ENCODE measurements at places on chromosomes 7 and 10.

GRCh38 chr10:85491652-85492051 is 874.9 kb downstream of the GRID1 start:
- no peak for DNase-seq

- no peak for DNase-seq
These were observed 192.5 kb downstream of the EBF3 start for GRCh38 chr10:129771576-129771975.

GRCh38 chr10:78985973-78986818 is 82.6 kb upstream of the ZMIZ1 start:
- DNase-seq, result no peak

- no peak for DNase-seq
These were observed 103.3 kb downstream of the CLEC2L start for GRCh38 chr7:139626817-139627216.

GRCh38 chr10:83522881-83523386 is 616.4 kb upstream of the GHITM start:
- no peak for DNase-seq

DNA sequence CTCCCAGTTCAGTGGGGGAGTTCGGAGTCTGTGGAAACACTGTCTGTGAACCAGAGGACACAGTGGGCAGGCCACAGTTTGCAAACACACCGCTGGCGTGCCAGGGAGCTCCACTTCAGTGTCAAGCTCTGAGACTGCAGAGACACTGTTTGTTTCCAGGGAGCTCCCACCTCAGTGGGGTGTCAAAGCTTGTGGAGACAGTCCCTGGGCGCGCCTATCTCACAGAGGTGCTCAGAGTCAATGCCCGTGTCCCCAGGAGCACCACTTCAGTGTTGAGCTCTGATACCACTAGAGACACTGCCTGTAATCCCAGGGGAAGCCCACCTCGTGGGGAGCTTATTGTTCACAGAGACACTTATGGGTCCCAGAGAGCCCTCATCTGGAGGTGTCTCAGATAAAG is 4.3 kb downstream of the MYO1G start:
- DNase-seq, result no peak

GRCh38 chr7:1054438-1054837 is 10.1 kb downstream of the GPR146 start:
- DNase-seq, result no peak

DNA sequence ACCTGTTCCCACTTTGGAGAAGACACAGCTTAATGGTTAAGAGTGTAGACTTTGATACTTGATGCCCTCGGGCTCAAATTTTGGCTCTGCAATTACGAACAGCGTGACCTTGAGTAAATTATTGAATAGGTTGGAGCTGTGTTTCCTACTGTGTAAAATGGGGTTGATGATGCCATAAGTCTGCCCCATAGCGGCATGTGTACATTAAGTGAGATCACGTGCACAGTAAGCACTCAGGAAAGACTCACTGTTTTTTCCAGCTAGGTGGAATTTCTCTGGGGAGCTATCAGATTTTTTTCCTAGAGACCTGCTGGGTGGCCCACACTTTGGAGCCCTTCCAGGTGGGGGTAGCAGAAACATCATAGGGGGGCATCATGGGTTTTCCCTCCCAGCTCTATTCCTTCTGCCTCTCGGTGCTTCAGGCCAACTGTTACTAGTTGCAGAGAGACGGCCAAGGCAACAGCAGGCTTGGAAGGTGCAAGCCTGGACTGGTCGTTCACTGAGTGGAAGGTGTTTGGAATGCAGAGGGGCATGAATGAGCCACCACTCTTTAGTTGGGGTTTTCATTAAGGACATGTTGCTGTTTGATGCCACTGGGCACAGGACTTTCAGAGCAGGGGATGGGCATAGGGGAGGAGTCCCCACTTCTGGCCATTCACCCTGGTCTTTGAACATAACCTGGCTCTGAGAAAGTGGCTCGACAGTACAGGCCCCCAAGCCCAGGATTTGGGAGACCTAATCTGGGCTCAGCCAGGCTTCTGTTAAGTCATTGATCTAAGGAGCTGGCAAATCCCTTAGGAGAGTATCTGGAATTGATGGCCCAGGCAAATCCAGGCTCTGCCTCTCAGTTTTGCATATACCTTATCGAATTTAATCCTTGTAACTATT is 64.0 kb downstream of the SYPL1 start:
- DNase-seq, result peak; percentile 26

GRCh38 chr7:106045139-106045538 is 67.0 kb downstream of the SYPL1 start:
- DNase-seq, result no peak

DNA sequence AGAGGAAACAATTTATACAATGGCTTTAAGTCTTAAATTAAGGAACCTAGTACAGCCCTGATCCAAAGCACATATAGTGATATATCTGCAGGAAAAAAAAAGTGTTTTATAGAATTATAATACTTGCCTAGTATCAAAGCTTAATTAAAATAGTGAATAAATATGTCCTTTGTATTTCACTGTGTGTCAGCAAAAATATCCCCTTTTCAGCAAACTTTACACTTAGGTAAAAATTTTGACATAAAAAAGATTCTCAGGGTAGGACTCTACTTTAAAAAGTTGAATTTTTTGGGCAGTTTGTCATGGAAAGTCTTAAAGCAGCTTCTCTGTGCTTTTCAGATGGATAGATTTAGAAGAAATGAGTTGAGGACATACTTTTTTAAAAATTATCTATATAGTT is 12.7 kb upstream of the NEBL start:
- no peak for DNase-seq

DNA sequence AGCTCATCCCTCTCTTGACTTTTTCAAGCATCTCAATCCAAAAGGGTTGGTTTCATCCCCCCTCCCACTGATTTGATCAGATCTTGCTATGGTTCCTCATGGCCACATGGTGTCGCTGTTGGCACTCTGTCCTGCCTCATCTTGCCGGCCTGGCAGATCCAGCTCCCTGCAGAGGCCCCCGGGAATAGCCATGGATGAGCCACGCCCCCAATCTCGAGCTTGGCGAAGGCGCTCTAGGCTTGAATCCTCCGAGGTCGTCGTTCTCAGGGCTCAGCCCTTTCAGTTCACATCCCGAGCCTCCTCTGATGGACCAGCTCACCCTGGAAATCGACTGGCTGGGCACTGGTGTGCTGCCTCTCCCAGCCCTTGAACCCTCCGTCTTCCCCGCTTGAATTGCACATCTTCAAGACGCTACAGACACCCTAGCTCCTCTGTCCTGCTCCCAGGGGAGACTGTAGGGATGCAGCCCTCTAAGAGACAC is 628.7 kb downstream of the TYW1 start:
- peak; percentile 48 for DNase-seq

DNA sequence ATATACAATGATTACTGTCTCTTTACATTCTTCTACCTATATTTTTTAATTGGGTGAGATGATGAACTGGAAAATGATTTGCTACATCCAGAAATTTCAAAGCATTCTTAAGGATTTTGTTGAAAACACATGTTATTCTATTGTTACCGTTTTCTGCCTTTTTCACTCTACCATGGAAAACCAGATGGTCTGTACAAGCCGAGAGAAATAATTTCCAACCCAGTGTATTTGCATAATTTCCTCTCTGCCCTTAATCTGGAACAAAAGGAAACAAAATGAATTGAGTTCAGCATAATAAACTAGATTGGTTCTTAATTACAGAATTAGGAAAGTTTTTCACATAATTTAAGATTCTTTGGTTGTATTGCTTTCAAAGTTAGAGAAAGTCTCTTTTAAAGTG is 211.2 kb downstream of the CACNB2 start:
- DNase-seq, result no peak

- DNase-seq, result no peak
These were observed 94.5 kb downstream of the COL26A1 start for GRCh38 chr7:101457001-101457750.

- no peak for DNase-seq
These were observed 416.9 kb downstream of the THSD7A start for GRCh38 chr7:11415101-11415500.

- no peak for DNase-seq
These were observed 65.8 kb downstream of the CDK13 start for GRCh38 chr7:40015790-40016296.

GRCh38 chr7:100836812-100837098 is 9.4 kb upstream of the EPHB4 start:
- no peak for DNase-seq

All from D721Med (cell line).